ENCODE measurements at places on chromosomes 5 and 9. TPM values are rescaled to one million over a fixed set of nuclear protein-coding genes. Genes with fewer than 3 reads are reported as not detected.

DNA sequence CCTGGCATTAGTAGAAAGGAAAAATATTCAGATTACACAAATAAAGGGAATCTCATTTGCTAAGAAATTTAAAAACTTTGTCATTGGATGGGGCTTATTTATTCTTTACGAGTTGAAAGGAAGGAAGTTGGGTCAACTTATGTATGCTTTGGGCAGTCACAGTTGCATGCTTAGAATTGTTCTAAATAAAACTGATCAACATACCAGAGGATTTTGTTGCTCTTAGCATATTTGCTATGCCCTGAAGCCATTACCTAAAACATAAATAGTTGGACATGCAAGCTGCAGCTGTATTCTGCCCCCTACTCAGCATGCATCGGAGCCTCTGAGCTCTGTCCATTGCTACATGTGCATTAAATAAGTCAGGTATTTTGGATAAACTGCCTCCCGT is 172.7 kb upstream of the MEF2C start:
- no peak for DNase-seq

Gene SLCO6A1
- 2.0 TPM for total RNA-seq

Gene IRX2
- 6.0 TPM for total RNA-seq

Gene ODF2
- total RNA-seq: 38.6 TPM

- DNase-seq: no peak
Measured at GRCh38 chr9:12972608-12973589, 198.1 kb downstream of the LURAP1L start.

Gene DNAH5
- total RNA-seq: 1.4 TPM

Gene FAM120A
- 59.3 TPM for total RNA-seq

GRCh38 chr5:65061974-65062353 is 293.2 kb downstream of the CWC27 start:
- no peak for DNase-seq

GRCh38 chr5:170263906-170264305 is 31.1 kb downstream of the C5orf58 start:
- DNase-seq: no peak

GRCh38 chr9:38413283-38413682 is 11.0 kb downstream of the IGFBPL1 start:
- DNase-seq: no peak

Gene PCDHAC2
- total RNA-seq: 1.9 TPM

DNA sequence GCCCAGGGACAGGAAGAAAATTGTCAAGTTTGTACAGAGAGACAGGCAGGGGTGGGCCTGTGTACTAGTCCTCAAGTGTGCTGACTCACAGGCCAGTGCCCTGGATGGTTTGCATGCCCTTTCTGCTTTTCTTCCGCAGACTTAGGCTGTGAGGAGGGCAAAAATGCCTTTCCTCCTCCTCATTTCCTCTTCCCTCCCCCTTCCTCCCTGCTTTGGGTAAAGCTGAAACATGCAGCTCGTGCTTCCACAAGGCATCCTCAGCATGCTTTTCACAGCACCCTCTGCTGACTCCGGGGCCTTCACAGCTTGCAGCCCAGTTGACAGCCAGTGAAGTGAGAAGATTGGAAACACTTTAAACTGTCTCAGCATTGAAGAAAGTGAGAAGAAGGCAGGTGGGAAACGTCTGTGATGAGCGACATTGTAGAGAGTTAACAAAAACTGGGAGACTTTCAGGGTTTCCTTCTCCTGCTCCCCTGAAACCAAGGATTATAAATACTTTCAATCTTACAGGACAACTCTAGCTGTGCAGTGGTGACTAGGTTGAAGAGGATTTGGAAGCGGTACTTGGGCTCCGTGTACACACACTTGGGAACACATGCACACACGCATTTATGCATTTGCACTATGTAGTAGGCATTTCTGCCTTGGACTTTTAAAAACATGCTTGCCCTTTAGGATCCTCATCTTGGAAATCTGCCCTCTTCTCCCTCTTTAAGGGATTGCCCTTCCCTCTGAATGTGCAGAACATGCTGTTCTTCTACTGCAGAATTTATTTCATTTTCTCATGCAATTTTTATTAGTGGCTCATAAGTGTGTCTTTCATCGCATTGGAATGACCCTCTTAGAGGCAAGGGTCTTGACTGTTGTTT is 138.8 kb downstream of the GRIA1 start:
- no peak for DNase-seq

DNA sequence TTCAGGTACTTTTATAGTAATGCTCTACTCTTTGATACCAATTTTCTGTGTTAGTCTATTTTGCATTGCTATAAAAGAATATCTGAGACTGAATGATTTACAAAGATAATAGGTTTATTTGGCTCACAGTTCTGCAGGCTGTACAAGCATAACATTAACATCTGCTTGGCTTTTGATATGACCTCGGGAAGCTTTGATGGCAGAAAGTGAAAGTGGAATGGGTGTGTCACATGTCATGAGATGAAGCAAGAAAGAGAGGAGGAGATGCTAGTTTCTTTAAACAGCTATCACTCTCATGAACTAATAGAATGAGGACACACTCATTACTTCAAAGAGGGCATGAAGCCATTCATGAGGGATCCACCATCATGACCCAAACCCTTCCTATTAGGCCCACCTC is 270.9 kb upstream of the IL12B start:
- DNase-seq: no peak

Gene PTPN3
- 3.7 TPM for total RNA-seq

Gene HTR1A
- total RNA-seq: not detected

- DNase-seq: no peak
Measured at GRCh38 chr9:137044502-137045177, 1.3 kb downstream of the NPDC1 start.

Gene SLC4A9
- 0.58 TPM for total RNA-seq

Gene GRHPR
- total RNA-seq: 98.0 TPM

DNA sequence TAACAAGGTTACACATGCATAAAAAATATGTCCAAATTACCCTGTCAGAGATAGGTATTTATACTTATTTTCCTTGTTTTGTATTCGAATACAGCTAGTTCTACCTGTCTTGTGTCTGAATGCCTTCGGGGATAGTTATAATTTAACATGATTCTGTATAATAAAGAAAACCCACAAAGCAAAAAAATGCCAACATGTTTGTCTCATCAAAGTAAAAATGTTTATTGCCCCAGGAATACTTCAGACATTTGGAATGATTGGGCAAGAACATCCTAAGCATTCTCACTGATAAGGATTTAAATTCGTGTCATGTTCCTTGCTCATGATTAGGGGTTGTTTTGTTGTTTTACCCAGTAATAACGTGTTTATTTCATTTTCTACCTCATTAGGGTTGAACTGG is 74.5 kb downstream of the DOCK8 start:
- DNase-seq: no peak

Gene SPINK7
- total RNA-seq: not detected

GRCh38 chr5:32690153-32690552 is 21.0 kb upstream of the NPR3 start:
- no peak for DNase-seq

DNA sequence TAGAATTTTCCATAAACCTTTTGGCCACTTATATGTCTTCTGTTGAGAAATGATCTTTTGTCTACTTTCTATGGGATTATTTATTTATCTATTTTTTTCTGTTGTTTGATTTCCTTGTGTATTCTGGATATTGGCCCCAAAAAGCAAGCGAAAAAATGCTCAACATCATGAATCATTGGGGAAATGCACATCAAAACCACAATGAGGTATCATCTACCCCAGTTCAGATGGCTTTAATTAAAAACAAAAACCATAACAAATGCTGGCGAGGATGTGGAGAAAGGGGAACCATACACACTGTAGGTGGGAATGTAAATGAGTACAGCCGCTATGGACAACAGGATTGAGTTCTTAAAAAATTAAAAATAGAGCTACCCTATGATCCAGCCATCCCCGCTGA is 125.0 kb upstream of the LPCAT1 start:
- no peak for DNase-seq

DNA sequence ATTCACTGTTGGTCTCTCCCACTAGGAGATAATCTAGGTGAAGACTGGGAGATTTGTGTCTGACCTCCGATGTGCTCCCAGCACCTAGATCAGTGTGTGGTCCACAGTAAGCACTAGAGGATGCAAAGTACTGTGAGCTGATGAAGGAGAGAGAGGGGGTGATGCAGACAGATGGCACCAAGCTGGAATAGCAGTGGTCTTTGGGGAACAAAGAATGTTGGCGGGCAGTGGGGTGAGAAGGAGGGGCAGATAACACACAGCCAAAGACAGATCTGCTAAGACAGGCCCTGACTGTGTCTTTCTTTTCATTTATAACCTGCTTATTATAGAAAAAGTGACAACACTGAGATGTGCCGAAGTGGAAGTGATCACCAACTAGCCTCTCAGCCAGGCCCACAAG is 37.5 kb downstream of the ERGIC1 start:
- DNase-seq: no peak

GRCh38 chr5:176790941-176791340 is 19.4 kb upstream of the UNC5A start:
- no peak for DNase-seq

Gene SLC1A1
- total RNA-seq: 3.8 TPM

Gene UBLCP1
- total RNA-seq: 29.7 TPM

All from progenitor cell of endocrine pancreas (in vitro differentiated cells).